ENCODE measurements at places on chromosomes 3 and 15.

- DNase-seq = peak; percentile 56
These were observed 26.8 kb upstream of the SEMA4B start for GRCh38 chr15:90174140-90174875.

GRCh38 chr15:61182946-61183345, 46.2 kb downstream of the RORA start:
- no peak for DNase-seq

DNA sequence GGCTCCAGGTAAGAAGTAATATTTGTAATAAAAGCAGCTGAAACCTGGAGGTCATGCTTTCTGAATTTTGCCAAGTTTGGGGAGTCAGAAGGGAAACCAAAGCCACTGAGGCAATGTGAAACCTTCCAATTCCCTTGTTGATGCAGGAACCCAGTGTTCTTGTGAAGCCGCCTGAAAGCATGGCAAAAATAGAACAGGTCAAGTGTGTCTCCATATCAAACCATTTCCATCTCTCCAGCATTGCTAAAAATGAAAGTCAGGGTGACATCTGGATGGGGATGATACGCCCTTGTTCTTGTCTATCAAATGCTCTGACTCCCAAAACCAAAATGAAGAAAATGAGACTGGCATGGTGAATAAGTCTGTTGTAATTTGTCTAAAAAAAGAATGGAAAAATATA, 362.5 kb downstream of the VPS13C start:
- no peak for DNase-seq

DNA sequence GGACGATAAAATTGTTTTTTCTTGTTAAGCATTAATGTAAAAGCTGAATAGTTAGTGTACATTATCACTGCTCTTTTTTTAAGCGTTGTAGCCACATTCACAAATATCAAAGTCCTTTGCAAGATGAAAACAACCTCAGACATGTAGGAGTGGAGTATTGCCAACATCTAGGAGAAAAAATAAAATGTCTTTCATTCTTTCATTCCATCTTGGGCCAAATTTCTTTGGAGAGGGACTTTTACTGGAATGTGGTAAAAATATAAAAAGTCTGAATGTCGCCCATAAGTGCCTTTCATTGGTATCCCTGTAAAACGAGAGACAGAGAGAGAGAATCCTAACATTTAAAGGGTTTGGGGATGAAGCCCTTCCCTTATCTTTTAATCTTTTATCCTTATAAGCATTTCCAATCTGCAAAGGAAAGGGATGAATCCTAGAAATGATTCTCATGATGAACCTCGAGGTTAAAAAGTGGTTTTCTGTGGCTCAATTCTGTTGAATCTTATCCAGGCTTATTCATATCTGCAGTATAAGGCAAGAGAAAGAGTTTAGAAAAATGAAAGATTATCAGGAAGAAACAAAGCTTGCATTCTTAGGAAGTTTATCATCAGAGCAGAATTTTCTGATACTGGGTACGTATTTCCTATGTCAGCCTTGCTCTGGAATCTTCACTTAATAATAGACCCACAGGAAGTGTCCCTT, 1031.7 kb downstream of the MCTP2 start:
- DNase-seq = no peak

DNA sequence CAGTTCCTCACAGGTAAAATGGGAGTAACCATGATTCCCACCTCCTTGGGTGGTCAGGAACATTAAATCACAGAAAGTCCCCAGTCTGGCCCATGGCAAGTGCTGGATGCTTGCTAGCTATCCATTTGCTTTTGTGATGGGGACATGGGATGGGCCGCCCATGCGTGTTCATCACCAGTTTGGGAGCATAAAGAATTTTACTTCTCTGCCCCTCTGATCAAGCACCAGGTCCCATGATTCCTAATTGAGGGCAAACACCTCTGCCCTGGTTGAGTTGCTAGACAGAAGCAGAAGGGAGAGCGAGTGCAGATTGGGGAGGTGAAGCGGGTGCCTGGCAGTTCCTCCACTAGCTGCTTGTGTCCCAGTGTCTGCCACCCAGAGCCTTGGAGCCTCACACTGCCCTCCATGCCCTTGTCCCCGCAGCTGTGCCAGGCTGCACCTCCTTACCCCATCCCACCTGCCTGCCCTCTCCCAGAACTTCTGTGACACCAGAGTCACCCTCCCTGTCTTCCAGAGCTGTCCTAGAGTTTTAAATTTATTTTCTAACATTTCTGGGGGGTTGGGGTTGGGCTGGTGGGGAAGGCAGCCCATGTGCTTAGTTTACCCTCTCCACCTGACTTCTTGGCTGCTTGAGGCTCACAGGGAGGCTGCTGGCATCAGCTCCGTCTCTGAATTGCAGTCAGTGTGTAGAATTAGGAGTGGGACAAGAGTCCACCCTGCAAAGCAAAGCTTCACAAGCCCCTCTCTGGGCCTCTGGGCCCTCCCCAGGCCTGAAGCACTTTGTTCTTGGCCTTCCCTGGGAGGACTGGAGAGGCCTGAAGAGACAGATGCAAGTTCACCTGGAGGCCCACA, 18.4 kb downstream of the CFAP100 start:
- no peak for DNase-seq

DNA sequence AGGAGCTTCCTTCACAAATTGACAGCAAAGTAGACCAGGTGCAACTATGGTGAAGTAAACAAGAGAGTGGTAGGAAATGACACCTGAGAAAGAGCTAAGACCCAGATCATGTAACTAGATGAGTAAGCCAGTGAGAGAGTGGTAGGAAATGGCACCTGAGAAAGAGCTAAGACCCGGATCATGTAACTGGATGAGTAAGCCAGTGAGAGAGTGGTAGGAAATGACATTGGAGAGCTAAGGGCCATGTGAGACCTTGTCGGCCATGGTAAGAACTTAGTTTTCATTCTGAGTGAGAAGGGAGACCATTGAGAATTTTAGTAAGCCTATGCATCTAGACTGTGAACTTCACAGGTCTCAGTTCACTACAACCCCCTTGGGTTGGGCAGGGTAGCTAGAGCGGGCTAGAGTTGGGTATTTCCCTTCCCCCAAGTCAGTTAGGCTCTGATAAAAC, 5.4 kb upstream of the SENP7 start:
- DNase-seq = no peak

DNA sequence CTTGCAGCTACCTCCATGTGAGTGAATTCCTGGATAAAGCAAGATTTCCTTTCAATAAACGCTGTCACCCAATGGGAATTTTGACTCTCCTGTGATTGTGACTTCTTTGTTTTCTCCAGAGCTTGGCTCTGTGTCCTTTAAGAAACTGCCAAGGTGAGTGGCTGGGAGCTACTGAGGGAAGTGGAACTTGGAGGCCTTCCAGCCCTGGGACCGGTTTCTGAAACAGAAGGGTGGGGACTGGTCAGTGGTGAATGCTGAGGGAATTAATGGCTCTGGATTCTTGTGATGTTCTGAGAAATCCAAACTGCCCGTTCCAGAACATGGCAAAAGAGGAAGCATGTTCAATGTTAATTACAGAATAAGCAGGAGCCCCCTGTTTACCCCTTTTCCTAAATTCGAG, 41.1 kb upstream of the MYZAP start:
- no peak for DNase-seq

DNA sequence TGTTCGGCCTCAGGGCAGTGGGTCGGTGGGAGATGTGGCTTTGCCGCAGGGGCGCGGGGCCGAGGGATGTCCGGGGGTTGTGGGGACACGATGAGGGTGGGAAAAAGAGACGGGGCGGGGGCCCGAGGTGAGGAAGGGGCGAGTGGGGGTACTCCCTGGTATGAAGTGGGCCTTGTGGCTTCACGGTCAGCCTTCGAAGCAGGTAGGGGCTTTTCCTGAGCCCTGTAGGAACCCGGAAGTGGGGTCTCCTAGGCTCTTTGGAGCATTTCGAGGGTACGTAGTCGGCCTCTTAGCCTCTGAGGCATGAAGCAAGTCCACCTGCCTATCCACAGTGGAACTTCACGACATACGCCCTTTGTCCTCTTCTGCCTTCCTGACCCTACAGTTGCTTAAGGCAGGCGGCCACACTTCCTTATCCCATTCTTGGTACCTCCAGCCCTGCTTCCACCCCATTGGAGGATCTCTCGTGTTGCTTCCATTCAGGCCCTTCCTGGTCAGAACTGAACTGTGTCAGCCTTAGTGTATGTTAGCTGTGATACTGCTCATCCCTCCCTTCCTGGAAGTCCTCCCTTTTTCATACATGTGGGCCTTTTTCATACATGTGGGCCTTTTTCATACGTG, 389 bp downstream of the ARPC4 start:
- no peak for DNase-seq

- DNase-seq = no peak
These were observed 21.4 kb upstream of the LIPC start for GRCh38 chr15:58410353-58410752.

DNA sequence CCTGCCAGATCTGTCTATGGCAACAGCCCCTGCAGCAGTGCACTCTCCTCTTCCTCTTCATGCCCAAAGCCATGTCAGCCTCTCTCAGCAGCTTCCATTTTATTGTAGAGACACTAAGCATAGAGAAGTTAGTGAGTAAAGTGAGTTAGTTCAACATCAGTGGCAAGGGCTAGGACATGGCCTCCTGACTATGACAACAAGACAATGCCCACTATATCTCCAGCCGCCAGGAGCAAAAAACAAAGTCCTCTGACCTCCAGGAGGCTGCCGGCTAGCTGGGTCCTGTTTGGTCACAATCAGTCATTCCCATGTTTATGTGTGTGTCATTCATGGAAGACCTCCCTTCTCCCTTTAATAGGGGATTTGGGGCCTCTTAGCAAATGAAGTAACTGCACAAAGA, 14.9 kb downstream of the NR1I2 start:
- DNase-seq = no peak

- DNase-seq = no peak
These were observed 133.7 kb downstream of the CHCHD6 start for GRCh38 chr3:126837773-126838172.

GRCh38 chr3:174440253-174440701, 418.9 kb upstream of the NAALADL2 start:
- DNase-seq = peak; percentile 89

- DNase-seq = no peak
These were observed 19.0 kb upstream of the CCR2 start for GRCh38 chr3:46334741-46335478.

DNA sequence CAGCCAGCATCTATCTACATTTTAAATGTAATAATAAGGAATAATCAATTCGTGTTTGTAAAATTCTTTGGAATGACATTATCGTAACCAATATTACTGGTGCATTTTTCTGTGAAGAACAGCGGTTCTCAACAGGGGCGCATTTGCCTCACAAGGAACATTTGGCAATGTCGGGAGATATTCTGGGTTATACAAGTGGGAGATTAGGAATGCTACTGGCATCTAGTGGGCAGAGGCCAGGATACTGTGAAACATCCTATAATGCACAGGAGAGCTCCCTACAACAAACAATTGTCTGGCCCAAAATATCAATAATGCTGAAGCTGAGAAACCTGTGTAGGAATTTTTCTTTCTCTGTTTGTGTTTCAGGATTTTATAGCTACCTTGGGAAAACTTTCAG, 25.0 kb downstream of the ACP3 start:
- DNase-seq = no peak

- no peak for DNase-seq
These were observed 4.3 kb upstream of the RHCG start for GRCh38 chr15:89500397-89501270.

- DNase-seq = peak; percentile 91
These were observed 44.4 kb upstream of the PSMD6 start for GRCh38 chr3:64067506-64068346.

GRCh38 chr3:7306901-7307300, 446.0 kb downstream of the GRM7 start:
- DNase-seq = no peak

DNA sequence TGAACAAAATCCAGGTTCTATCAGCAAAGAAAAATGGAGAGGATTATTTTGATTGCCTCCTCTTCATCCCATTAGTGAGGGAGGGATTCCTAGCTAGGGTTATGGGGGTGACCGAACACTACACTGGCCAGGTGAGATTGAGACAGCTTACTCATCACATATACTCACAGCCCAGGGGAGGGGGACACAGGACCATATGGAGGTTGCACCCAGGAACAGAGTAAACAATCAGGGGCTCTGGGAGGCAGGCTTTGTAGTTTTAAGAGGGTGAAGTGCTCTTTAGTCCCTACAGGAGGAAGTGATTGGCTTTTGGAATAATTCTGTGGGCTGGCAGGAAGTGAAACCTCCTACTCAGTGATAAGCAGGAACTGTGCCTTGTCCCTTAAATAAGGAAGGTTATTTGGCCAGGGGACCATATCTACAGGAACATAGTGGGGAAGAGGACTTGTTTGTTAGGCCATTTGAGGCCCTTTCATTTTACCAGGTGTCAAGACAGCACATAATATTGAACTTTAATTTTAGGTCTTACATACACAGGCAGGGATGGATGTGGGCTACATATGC, 17.5 kb upstream of the KCTD6 start:
- no peak for DNase-seq

GRCh38 chr3:147387885-147388699, 18.3 kb downstream of the ZIC4 start:
- no peak for DNase-seq

DNA sequence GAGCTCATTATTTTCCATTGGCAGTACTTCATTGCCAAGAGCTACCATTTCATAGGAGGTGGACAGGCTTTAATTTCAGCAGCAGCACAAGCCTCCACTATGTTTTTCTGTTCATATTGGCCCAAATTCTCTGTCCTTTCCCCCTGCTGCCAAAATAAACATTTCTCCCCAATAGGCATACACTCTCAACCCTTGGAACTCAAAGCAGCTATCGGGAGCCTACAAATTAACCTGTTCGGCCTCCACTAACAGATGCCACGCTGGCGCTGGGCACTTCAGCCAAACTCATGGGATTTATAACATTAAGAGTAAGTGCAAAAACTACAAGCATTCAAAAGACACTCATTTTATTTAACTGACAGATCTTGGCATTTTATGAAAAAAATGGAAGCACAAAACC, 95.7 kb downstream of the NSUN3 start:
- peak; percentile 86 for DNase-seq

- DNase-seq = no peak
These were observed 315.7 kb upstream of the PROK2 start for GRCh38 chr3:72100601-72101187.

DNA sequence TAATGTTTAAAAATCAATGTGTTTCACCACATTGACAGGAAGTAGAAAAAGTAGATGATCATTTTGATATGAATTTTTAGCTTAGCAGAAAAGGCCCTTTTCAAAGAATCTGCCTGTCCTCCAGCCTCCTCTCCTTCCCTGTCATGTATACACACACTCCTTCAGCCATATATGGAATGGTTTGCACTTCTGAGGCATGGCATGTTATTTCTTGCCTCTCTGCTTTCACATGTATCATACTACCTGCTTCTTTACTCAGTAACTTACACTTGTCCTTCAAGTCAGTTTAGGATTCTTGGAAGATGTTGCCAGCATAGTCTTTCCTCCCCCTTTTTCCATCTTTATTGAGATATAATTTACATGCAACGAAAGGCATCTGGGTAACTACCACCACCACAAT, 79.0 kb downstream of the REC114 start:
- no peak for DNase-seq

DNA sequence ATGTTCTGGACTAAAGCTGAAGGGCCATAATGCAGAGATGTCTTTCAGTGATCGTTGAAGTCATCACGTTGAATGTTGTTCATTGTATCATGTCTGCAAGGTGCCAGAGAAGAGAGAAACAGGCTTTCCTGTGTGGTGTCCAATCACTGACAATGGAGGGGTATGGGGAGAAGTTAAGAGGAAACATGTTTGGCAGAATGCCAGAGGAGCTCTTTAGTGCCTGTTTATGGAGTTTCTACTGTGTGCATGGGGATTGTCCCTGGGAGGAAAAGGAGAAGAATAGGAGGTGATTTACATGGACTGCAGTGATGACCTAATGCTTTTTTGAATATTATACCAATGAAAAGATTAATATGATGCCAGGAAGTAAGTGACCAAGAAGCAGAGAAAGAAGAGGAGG, 11.7 kb downstream of the SCAANT1 start:
- no peak for DNase-seq
